Activated CD4-positive, alpha-beta T cell treated with anti-CD3 and anti-CD28 coated beads for 24 hours (primary cell): ENCODE measurements at places on chromosomes 4 and X.

DNA sequence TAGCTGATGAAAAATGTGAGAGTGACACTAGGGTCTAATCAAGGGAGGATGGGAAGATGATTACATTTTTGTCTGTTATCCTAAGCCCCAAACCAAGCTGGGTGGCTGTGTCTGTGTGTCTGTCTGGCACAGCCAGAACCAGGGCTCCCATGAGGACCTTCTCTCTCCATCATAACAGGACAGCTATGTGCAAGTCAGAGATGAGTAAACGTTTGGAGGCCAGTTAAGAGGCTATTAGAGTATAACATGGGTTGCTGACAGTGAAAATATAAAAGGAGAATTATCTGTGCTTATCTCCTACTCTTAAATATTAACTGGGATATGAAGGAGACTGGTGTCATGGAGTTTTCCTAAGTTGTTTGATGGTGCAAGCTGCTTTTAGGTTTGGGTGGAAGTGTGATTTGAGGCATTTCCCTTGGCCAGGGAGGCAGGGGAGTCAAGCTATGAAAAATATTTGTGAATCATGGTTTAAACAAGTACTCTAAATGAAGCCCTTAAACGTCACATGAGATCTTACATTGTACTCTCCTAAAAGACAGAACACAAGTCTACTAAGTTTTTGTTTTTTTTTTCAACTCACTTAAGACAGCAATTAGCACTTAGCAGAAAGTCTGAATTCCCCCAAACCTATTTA is 156.2 kb downstream of the ENOX2 start:
- no peak for DNase-seq

DNA sequence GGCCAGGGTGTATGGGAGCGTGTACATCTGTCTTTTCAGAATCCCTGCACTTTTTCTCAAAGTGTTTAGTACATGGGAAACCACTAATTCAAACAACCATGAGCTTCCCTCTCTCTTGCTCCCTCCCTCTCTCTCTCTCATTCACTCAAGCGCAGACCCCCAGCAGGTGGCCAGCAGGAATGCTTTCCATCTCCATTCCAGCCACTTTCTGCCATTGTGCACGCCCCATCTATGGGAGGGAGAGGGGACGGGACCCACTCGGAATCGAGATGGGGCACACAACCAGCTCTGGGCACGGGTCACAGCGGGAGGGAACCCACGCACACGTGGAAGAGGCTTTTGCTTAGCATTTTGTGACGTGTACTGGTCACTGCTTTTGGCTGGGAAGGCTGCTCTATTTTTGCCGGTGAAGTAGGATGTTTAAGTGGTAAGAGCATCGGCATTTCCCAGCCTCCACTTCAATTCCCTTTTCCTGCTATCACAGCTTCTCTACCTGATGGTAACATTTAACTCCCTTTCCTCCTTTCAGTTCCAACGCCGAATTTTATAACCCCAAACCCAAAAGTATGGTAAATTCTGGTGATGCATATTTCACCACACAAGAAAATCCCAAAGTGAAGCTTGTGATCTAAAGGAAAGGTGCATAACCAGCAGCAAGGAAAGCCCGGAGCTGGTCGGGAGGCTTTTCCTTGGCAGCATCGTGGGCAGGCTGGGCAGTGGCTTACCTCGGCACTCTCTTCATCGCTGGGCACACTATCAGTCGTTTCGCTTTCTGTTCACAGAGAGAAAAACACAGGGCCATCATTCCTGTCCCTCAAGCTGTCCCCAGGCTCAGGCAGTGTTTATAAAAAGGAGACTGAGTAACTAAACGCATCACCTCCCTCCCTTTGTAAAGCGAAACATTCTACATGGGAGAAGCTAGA is 84.1 kb downstream of the IRF2 start:
- DNase-seq = no peak

- DNase-seq = no peak
Observed at GRCh38 chr4:55879224-55879623, 25.8 kb downstream of the EXOC1 start.

- DNase-seq = no peak
Observed at GRCh38 chr4:89009761-89010369, 47.1 kb downstream of the FAM13A start.

DNA sequence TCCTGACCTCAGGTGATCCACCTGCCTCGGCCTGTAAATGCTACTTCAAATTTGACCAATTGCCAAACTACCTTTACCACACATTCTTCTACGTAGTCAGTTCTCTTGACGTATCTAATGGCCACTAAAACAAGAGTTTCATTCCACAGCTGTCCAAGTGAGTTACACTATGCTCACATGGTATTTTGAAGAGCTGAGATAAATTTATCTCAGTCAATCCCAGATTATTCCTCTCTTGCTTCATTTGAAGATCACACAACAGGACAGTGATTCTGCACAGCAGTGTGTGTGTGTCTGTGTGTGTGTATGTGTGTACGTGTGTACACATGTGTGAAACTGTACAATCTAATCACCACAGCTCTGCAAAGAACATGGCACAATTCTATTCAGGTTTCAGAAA is 133.4 kb downstream of the APBB2 start:
- no peak for DNase-seq

DNA sequence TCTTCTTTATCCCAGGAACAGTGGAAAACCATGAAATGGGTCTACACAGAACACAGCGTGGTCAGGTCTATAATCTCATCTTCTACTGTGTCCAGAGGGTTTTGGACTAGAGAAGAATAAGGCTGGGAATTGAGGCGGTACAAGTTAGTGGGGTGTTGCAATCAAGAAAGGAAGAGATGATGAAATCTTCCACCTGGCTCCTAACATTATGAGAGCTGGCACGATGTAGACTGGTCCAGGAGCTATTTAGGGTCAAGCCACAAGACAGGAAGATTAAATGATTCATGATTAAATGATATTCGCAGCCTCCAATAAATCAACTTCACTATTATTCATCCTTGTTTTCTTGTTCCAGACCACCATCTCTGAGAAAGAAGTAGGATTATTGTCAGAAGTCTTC is 88.0 kb downstream of the ARSF start:
- DNase-seq = no peak

DNA sequence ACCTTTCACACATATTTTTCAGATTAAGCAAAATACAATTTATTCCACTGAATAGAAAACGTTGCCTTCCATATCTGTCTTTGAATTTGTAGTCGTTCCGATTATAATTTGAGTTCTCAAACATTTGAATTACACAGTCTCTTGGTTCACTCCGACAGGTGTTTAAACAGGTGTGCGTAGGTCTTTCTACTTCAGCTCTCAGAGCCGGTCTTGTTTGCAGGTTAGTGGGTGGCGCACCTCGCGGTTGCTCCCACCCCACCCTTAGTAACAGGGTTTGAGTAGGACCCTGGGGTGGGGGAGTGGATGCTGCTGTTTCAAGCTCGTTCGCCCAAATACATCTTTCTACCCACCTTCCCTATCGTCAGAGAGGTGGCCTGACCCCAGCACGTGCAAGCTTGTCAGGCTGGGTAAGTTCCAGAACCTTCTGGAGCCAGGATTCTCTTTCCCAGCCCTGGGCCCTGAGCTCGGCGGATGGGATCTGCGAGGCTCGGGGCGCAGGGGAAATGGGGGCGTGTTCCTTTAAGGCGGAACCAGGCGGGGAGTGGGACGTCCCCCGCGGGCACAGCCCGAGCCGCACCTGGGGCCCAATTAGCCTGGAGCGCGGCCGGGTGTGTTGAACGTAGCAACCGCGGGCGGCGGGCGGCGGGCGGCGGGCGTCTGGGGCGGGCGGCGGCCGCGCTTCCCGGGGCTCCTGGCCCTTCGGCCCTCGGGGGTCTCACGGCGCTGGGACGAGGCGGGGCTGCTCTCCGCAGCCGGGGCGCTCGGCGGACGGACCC is at the start of gene FAM149A:
Gene FAM149A, plus strand, starts transcription at position 591 of the 776 bp plus-strand sequence.
- peak; percentile 43 for DNase-seq

DNA sequence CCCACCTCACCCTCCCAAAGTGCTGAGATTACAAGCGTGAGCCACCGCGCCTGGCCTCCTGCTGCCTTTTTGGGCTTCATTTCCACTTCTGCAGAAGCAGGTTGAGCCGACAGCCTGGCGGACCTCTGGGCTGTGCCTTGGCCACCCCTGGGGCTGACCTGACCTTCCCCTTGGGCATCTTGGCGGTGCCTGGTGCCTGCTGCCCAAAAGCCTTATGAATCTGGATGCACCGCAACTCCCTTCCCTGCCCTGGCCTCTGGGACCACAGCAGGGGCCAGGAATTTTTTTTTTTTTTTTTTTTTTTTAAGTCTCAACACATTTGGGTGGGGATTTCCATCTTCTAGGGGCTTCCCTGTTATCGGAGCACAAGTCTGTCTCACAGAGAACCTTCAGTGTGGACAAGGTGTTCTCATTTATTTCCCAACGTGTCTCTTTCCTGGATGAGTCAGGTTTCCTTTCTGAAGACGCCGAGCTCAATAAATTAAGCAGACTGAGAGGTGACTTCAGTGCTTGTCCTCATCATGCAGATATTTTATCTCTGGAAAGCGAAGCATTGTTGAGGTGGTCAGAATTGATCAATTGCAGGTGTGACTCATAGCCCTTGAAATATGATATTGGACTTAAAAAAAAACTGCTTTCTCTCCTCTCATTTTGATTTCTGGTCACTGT is 79.7 kb downstream of the SHROOM2 start:
- DNase-seq = no peak

GRCh38 chr4:30721185-30722091 is 1.3 kb downstream of the PCDH7 start:
- no peak for DNase-seq

DNA sequence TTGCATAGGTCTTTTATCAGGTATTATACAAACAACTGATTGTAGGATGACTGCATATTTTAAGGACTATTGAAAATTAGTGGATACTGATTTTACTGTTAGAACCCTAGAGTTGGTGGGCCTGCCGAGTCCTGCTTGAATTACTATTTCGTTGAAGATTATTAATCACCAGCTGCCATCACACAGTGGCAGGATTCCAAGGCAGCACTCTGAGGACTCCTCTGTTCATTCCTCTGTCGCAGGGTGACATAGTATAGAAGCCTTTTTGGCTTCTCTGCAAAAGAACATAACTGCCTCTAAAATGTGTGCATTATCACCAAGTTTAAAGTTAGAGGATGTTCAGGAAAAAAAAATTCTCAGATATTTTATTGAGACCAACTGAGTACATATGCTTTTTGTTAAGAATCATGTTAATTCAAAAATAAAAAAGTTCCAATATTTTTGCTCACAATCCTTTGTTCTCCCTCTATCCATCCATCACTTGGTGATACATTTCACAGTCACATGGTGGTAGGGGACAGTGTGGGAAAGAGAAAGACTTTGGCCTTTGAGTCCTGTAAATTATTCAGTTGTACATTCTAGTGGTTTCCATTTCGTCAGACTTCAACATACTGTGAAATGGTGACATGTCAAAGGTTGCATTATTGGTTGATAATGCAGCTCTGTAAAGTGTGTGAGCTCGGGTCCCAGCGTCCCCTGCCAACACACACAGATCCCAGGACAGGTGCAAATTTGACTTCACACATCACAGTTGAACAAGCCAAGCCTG is 332.5 kb downstream of the GRID2 start:
- DNase-seq = no peak

DNA sequence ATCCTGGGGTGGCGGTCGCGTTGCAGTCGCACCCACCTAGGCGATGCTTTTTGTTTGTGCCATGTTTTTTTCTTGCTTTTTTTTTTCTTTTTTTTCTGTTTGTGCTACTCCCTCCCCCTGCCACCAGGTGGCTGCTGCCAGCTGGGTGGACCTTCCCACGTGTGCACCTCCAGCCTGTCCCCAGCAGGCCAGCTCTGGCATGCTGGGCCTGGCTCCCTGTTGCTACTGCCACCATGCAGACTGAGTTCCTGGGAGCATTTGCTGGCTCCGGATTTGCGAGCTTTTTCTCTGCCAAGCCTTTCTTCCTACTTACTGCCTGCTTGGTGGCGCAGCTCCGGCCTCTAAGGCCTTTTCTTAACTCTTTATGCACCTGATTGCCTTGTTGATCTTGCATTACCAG is 161.2 kb upstream of the WDFY3 start:
- DNase-seq = no peak

- DNase-seq = no peak
Observed at GRCh38 chr4:84956014-84956413, 10.5 kb downstream of the WDFY3 start.
